ENCODE measurements at places on chromosomes 12 and 14.

DNA sequence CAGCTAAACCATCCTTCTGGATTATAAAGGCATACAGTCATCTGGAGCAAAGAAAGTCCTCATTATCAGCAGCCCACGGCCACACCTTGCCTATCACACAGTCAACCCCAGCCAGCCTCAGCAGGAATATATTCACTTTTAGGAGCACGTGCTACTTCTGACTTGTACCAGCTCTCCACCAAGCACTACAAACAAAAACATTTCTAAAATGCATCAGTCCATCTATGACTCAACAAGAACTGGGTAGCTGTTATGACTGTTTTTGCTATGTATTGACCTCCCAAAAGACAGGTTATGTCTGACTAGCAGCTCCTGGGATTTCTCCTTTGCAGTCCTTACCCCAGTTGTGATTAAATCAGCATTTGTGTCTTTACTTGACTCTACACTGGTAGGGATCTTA lies 31.2 kb downstream of the NUAK1 start:
- no peak for DNase-seq

DNA sequence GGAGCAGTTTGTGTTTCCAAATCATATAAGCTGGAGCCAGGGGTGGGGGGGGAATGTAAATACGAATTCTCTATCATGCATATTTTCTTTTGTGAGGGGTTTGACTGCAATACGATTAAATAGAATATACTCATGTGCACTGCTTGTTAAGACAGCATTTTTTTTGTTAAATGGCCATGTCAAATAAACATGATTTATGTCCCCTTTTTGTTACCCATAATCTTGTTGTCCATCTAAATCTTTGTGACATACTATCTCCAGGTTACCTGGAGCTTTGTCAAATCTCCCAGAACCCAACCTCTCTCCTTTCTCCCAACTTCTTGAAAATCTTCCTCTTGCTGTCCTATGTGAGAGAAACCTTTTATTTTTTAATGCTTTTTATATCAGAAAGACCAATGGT lies 233.1 kb downstream of the SLC25A21 start:
- DNase-seq = no peak

DNA sequence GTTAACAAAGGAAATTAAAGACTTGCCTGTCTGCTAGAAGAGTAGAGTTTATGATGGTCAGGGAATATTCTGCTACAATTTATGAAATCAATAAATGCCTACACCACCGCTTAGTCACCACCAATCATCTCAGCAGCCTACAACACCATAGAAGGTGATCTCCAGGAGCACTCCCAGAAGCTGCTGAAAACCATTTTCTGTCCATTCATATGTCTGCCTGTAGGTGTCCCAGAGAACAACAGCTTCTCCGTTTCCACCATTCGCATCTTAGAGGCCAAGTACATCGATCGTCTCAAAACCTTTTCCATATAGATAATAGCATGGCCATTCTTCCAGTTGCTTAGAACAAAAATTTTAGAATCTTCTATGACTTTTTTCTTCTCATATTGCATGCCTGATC lies 303.4 kb downstream of the KCNC2 start:
- DNase-seq = no peak

DNA sequence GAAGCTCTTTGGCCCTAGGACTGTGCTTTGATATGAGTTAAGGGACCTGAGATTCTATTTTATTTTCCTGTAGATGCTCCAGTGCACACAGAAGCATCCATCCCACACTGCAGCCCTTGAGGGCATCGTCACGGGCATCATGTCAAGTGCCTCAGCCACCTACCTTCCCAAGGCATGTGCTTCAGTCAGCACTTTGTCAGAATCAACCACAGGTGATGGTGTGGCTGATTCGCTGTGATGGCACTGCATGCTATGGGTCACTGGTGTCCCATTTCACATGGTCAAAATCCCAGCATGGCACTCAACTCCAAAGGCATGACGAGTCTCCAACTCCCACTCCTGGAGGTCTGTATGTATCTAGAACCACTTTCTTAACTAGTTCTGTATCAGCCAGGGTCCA lies 100.8 kb downstream of the AACS start:
- no peak for DNase-seq

DNA sequence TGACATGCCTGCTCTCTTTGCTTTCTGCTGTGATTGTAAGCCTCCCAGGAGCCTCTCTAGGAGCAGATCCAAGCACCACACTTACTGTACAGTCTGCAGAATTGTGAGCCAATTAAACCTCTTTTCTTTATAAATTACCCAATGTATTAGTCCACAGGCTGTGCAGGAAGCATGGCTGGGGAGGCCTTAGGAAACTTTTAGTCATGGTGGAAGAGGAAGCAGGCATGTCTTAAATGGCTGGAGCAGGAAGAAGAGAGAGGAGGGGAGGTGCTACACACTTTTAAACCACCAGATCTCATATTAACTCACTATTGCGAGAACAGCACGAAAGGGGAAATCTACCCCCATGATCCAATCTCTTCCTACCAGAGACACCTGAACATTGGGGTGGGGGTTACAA lies 108.9 kb downstream of the DERA start:
- DNase-seq = no peak

GRCh38 chr12:105765053-105766014 lies 373.4 kb downstream of the NUAK1 start:
- no peak for DNase-seq

DNA sequence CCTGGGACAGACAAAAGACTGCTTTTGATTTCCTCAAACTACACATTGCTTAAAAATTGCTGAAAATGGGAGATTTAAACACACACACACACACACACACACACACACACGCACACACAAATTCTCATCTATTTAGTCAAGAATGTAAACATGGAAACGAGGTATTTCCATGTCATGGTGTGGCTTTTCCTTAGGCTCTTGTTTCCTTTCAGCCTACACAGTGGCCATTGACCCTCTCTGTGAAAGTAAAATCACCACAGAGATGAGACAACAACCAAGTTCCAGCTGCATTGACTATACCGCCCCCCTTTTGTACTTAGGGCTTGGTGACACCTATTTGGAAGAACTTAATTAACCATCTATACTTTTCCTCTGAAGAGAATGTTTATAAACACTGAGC lies 41.9 kb downstream of the TTC8 start:
- no peak for DNase-seq

- no peak for DNase-seq
Observed at GRCh38 chr12:62618930-62619329, 152.3 kb downstream of the MON2 start.

GRCh38 chr14:89349171-89350008 lies 67.6 kb downstream of the FOXN3 start:
- no peak for DNase-seq

DNA sequence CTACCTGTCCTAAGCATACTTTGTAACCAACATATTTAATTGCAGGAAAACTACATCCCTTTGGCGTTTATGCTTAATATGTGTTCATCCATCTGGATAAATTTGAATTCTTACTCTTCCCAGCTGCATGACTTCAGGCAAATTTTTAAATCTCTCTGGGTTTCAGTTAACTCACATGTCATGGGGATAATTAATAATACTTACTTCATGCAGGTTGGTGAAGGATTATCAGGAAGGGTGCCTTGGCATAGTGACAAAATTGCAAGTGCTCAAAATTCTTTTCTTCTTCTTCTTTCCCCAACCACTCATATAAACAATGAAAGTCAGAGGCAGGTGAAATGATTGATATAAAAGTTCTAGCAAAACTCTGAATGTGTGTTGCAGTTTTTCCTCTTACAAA lies 15.9 kb downstream of the SYT10 start:
- DNase-seq = no peak

- DNase-seq = no peak
Observed at GRCh38 chr14:43687921-43688320, 819.2 kb downstream of the FSCB start.

DNA sequence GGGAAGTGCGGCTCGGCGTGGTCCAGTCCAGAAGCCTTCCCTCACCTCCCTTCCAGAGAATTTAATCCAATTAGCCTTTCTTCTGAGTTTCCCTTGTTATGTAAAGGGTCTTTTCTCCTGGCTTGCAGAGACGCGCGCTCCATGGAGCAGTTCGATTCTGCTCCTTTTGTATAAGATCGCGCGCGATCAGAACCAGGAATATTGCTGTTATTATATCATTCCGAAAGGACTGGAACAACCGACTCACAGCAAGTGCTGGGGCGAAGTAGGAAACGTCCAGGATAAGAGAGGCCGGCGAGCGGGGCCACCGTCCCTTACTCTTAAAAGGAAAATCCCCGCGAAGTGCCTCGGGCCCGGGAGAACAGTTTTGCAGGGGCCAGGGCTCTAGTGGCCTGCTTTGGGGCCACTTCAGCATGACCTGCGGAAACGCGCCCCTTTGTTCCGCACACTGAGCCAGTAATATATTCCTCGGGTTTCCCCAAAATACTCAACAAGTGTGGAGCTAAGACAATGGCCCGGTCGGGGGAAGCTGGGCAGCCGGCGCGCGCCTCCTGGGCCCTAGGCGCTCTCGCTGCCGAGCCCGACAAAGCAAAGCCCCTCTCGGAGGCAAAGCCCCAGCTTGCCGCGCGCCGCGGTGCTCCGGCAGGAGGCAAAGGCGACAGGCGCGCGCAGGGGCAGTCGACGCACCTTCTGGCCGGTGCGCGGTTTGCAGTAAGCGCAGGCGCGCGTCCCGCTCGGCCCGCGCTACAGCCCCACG lies 2.9 kb downstream of the RFX4 start:
- DNase-seq = no peak

DNA sequence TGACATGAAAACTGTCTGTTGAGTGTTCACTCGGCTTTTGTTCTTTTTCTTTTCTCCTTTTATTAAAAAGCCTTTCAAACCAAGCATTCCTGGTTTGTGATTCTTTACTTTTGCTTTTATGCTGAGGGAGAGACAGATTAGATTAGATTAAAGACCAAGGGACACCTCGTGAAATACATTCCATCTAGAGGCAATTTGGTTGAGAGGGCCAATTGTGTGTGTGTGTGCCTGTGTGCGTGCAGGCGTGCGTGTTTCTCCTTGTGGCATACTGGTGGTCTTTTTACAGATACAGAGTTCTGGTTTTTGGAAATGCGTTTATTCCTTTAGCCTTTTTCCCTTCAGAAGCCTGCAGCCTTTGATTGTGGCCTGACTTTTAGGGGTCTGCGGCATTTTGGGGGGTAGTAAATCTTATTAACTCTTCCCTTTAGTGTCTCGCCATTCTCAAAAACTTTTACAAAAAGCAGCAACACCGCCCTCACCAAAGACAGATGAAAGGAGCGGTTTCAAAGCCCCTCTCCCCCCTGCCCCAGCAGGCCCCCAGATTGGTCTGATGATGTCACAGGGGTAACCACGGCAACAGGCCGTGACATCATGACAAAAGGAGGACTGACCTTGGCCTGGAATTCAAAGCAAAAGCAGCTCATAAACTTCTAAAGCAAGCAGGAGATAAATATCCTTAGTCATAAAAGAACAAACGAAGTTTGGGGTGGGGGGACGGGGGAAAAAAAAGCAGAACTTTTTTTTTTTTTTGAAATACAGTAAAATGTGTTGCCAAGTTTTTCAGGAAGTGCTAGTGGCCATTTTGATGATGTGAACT lies 84.1 kb upstream of the TBX3 start:
- no peak for DNase-seq

DNA sequence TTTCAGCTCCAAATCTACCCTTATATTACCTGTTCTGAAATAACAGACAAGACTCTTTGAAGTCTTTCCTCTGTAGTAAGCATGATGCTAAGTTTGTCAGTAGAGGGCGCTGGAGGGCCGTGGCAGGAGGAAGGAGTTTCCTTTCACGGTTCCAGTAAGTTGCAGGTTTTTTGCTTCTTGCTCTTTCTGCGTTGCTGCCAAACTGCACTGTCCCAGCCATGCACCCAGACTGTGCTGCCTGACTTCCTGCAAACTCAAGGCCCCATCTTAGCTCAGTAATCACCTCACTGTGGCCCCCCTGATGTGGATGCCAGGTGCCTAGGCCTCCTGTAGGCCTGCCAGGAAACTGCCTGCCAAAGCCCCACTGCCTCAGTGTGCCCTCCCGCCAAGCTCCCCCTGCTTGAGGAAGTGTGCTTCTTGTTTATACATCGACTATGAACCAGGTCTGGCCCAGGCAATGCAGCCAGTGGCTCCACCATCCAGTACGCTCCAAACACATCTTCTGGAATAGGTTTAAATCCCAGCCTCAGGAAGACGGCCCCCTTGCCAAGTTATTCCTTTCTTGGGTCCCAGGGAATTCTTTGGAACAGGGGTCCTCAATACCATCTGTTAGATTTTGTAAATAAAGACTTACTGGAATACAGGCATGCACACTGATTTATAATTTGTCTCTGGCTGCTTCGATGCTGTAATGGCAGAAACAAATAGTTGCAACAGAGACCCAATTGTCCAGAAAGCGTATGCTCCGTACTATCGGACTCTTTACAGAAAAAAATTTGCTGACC lies 193.7 kb upstream of the LRIG3 start:
- no peak for DNase-seq

DNA sequence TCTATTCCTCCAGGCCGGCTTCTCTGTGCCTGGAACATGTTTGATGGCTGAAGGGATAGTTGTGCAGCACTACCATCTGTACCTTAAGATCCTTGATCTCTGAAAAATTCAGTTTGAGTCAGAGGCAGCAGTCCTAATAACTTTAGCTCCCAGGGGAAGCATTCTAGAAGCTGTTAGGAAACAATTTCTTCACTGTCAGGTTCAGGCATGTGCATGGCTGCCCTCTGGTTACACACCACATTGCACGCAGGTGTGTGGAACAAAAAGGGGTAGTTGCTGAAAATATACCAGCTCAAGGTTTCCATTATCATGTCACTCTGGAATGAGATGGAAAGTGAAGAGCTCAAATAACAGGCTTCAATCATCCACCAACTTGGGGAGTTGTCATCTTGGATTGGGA lies 80.1 kb downstream of the CHST11 start:
- no peak for DNase-seq

GRCh38 chr12:90331262-90331661 lies 622.6 kb upstream of the ATP2B1 start:
- DNase-seq = no peak

GRCh38 chr12:80936642-80937390 lies 918 bp downstream of the LIN7A start:
- no peak for DNase-seq

GRCh38 chr12:69328426-69328825 lies 19.8 kb upstream of the LYZ start:
- DNase-seq = no peak

- no peak for DNase-seq
Observed at GRCh38 chr12:78392918-78393317, 471.7 kb upstream of the SYT1 start.

DNA sequence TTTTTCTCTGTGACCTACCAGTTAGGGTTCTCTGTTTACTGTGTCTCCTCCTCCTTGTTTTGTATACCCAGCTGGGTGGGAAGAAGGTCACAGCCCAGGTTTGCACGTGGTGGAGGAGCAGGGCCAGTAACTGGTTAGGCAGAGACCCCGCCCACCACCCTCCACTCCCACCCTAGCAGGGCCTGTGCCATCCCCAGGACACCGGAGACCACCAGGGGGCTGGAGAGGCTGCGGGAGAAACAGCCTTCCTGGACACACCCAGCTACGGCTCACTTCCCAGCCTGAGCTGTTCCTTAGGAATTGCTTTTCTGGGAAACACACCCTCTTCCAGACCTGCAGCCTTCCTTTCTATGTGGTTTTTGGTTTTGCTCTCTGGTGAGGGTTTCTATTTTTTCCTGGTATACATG lies 21.1 kb downstream of the BDKRB2 start:
- DNase-seq = no peak

- no peak for DNase-seq
Observed at GRCh38 chr14:82710267-82710841, 1176.7 kb upstream of the SEL1L start.

GRCh38 chr12:48946205-48946604 lies 11.1 kb downstream of the ARF3 start:
- no peak for DNase-seq

- DNase-seq = no peak
Observed at GRCh38 chr12:123941624-123942237, 30.9 kb downstream of the CCDC92 start.
